ENCODE measurements at places on chromosomes 4 and X.

DNA sequence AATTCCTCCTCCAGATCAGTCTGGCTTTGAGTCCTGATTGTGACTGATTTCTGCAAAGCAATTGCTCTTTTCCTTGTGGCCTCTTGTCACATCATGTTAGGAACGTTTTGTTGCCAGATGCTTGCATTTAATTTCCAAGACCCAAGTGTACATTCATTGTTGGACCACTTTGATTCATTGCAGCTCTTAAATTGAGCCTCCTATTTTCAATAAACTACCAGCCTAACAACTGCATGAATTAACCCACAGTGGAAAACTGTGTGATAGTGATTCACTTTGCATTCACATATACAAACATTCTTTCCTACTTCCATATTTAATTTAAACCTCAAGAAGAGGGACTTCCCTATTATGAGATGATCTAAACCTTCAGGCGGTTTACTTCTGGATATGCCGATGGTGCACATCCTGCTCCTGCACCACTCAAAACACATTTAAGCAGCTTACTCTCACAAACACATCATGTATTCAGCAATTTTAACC is 118.4 kb downstream of the AFF1 start:
- DNase-seq: no peak

DNA sequence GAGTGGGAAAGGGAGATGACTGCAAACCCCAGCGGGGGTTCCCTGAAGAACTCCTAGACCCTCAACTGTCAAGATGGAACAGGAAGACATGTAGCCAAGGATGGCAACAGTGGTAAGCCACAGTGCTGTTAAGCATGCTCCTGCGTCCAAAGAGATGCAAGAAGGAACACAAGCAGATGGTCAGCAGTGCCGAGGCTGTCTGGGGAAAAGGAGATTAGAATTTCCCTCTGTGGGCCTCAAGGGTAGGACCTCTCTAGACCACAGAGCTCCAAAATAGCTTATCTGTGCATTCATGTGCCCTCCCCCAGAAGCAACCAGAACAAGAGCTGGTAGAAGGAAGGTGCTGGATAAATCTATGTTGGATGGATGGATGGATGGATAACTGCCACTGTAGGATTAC is 82.0 kb upstream of the CPEB2 start:
- DNase-seq: peak; percentile 86

GRCh38 chr4:113106108-113106507 is 56.7 kb downstream of the ANK2 start:
- peak; percentile 4 for DNase-seq

- DNase-seq: peak; percentile 24
Measured at GRCh38 chrX:114267142-114267541, 316.7 kb upstream of the HTR2C start.

DNA sequence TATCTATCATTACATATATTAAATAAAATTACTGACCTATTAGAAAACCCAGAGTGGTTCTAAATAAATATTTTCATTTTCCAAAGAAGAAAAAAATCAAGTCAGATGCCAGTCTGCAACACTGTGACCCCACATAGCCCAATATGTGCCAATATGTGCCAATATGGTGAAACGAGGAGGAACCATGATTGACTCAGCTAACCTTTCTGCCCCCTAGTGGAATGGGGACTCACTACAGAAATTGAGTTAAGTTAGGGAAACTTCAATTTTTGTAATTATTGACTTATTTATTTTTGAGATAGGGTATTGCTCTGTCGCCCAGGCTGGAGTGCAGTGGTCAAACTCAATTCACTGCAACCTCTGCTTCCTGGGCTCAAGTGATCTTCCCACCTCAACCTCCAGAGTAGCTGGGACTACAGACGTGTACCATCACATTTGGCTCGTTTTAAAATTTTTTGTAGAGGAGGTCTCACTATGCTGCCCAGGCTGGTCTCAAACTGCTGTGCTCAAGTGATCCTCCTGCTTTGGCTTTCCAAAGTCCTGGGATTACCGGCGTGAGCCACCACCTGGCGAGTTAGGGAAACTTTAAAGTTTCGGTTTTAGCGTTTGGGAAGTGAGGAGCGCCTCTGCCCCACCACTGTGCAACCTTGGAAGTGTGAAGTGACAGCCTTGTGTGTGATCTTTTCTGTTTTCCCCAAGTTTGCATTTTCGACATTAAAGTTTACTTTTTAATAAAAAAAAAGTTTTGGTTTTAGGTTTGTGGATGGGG is 116.8 kb upstream of the SHISA3 start:
- peak; percentile 77 for DNase-seq

DNA sequence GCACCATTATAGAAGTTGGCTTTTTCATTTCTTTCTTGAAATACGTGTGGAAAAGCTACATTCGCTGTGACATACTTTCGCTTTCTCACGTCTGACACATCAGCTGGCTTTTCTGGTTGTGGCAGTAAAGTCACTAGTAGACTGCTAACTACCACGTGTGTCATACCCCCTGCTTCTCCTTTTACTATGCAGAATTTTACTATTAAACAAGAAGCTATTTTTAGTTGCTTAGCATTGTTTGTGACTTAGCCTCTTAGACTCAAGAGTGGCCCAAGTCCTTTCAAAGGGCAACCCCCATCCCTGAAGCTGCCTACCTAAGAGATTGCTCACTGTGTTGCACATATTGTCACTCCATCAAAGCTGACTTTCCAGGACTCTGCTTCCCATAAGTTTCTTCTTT is 2.1 kb upstream of the IL2 start:
- peak; percentile 54 for DNase-seq

DNA sequence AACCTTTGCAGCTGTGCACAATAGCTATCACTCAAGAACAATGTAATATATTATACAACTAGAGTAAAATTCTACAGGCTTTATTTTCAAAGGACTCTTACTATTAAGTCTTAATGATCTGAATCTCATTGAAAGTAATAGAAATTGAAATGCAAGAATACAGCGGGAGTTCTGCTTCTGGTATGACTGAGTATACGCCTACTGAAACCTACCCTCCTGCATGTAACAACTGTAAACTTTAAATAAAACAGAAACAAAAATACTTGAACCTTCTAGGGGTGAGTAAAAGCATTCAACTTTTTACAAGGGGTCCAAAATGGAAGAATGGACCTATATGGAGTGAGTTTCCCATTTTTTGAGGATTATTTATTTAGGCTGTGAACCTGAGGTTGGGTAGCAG is 13.5 kb downstream of the DCHS2 start:
- no peak for DNase-seq

DNA sequence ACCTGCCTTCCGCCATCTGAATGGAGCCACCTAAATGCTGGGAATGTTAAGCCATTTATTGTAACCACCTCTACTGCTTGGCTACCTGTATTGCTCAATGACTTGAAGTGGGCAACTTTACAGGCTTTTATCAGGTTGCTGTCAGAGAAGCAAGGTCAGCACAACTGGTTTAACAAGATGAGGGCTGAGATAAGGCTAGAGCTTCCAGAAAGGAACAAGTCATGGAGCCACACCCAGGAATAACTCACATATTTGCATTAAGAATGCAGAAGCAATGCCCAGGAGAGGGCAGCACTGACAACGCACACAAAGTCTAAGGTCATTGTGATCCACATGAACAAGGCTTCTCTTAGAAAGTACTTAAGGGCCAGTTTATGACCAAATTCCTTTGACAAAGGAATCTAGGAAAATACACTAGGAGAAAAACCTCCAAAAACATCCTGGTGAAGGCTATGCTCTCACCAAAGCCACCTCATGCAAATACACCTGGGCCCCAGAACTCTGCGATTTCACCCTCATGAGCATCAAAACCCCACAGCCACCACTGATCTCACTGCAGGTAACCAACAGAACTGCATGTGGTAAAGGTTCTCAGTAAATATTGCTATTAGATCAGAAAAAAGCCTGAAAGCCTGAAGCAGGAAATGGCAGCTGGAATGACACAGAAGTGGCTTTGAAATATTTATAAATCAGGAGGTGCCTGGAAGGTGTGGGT is 15.0 kb upstream of the STS start:
- peak; percentile 66 for DNase-seq

- DNase-seq: no peak
Measured at GRCh38 chr4:35771571-35771970, 472.7 kb downstream of the ARAP2 start.

- peak; percentile 34 for DNase-seq
Measured at GRCh38 chrX:118718737-118719136, 8.7 kb upstream of the IL13RA1 start.

GRCh38 chr4:99803566-99804101 is 13.0 kb upstream of the DAPP1 start:
- no peak for DNase-seq

DNA sequence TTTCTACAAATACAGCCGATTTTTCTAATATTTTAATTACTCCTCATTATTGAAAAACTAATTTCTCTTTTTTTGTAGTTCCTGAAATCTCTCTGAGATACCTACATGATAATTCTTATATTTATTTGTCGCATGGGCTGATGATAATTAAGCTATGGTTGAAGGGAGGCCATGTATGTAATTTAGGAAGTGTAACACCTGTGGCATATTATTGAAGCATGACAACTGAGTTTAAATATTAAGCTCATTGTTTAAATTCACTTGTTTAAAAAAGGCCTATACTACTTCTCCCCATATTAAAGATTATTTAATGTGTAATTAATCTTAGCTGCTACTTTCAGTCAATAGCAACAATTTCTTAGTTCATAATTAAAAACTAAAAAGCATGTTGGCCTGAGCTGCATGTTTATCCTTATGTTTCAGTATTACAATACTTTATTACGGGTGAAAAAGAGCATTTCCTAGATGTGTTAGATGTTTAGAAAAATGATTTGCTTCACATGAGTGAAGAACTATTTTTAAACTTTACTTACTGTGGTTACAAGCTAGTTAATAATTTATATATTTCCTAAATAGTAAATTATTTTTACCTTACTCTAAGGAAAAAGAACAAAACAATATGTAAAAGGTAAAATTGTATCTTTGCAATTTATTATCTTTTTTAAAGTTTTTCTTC is 122.4 kb downstream of the RAP1GDS1 start:
- DNase-seq: no peak

DNA sequence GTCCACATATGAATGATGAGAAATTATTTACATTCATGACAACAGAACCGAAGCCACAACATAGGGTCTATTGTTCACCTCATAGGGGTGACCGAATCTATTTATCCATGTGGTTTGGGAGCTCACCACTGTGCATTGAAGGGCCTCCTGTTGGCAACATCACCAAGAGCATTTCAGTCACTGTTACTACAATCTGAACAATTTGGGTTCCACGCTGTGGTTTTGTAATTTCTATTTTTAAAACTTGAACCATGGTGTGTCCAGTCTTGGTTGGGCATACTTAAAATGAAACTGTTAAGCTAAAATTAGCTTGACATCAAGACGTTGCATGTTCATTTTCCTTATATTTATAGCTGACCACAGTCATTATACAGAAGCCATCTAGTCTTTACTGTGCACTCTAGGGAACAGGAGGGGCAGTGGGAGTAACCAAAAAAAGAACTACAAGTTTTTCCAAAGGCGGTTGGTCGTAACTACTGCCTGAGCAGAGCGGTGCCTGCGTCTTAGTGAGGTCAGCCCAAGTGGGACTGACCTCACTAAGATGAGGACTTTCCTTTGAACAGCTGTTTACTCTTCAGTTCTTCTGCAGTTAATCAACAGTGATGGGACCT is 192.1 kb downstream of the SPRY1 start:
- DNase-seq: peak; percentile 12

GRCh38 chrX:82232679-82233078 is 1030.8 kb downstream of the SH3BGRL start:
- no peak for DNase-seq

DNA sequence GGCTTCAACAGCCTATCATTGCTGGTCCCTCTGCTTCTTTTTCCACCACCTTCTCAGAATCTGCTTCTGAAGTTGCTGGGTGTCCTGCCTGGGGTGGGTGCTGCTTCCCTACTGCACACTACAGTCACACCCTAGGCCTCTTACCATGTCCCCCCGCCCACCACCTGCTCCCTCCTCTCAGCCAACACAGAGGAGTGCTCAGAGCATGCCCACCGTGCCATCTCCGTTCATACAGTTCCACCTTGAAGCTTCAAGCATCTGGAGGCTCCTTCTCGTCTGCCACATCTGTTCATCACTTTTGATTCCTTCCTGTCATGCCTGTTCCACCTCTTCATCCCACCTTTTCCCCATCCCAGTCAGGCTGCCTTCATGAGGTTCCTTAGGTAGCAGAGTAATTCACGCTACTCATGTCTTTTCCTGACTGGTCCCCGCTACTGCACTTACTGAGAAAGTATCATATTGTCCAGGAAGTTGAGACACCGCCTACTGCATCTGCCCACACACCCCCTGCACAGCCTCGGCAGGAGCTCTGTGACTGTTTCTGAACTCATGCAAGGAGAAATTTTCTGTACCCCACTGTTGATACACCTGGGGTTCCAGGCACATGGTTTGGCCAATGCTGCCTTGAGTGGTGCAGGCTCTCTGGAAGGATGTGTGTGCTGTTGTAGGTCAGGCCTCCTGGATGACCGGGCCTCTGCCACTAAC is 39.5 kb downstream of the HADH start:
- DNase-seq: no peak

DNA sequence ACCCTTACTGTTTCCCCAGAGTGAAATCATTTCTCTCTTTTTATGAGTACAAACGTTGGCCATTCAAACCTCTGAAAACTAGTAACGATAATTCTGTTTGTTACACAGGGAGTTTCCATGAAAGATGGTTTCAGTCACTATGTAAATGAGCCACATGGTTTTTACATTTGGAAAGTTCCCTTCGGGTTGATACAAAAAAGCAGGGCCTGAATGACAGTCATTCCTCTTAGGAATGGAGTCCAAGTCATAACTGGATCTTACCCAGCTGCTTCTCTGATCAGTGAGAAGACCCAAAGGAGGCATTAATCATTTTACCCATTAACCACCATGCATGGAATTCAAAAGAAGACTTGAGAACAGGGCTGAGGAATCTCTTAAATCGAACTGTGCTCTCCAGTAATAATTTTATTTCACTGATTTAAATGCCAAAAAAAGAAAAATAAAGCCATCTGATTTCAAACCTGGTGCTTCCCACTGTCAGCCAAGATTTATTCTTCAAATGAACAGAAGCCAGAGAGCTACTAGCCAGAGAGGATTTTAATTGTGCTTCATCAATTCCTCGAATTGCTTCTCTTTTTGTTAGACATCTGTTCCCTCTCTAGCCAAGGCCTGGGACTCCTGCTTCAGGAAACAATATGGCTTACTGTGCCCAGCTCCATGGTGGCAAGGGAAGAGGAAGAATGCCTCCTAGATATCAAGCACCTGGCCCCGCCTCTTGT is 3.2 kb downstream of the SOWAHB start:
- DNase-seq: no peak

- peak; percentile 30 for DNase-seq
Measured at GRCh38 chr4:114132830-114133229, 153.4 kb upstream of the ARSJ start.

- DNase-seq: no peak
Measured at GRCh38 chr4:8709729-8710360, 117.3 kb downstream of the CPZ start.

DNA sequence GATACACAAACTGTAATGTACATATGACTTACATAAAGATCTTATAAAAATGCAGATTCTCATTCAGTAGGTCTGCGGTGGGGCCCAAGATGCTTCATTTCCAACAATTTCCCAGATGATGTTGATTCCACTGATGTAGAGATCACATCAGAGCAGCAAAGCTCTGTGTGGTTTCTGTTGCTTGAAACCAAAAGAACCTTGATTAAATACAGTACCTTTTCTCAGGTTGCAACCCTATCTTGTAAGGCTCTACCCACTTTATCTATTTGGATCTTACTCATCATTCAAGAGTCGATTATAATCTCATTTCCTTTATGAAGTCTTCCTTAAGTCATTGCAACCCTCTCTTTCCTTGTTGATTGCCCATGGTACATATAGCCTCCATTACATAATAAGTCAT is 816.8 kb downstream of the RPA4 start:
- DNase-seq: no peak

GRCh38 chr4:173014836-173015235 is 153.8 kb upstream of the GALNT7 start:
- no peak for DNase-seq
